Motor neuron (in vitro differentiated cells): ENCODE measurements at places on chromosomes 2 and 18.

GRCh38 chr2:28086611-28087010 lies 196.1 kb downstream of the BABAM2 start:
- ATAC-seq: no peak

- ATAC-seq: no peak
Measured at GRCh38 chr2:105401867-105402266, 3.0 kb upstream of the FHL2 start.

- ATAC-seq: no peak
Measured at GRCh38 chr2:159307942-159308341, 21.4 kb upstream of the WDSUB1 start.

GRCh38 chr18:36693931-36694620 lies 134.7 kb downstream of the TPGS2 start:
- no peak for ATAC-seq

GRCh38 chr18:7524786-7525185 lies 42.3 kb upstream of the PTPRM start:
- no peak for ATAC-seq
